Astrocyte (in vitro differentiated cells and primary cell): ENCODE measurements at places on chromosomes 7 and 10. TPM values are rescaled to one million over a fixed set of nuclear protein-coding genes. Genes with fewer than 3 reads are reported as not detected.
A peak's percentile ranks its signal among the peaks of the same experiment; 100 is the strongest.

DNA sequence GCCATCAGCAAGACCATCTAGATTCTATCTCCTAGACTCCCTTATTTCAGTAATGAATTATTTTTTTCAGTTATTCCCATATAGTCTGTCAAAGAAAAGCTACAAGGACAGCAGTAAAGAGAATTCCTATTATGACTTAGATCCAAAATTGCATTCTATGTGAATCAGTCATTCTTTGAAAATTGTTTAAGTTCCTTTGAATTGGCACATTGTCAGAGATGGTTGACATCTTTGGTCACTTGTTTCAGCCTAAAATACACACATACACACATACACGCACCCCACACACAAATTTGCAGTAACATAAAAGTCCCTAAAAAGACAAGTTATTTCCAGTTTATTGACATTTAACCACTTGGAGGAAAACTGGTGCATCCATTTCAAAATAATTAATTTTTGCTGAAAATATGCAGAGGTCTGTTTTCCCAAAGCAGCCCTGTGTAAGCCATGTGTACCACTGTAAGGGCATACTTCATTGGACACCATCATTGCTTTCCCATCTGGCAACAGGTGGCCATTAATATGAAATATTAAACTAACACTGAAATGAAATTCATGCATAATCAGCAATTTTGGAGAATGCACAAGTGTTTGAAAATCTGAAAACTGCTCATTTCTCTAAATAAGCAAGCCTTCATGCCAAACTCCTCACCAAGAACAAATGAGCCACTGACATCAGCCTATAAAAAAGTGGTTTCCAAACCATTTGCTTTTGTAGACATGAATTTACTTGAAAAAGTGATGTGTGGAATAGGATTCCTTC is 121.7 kb upstream of the COL1A2 start:
- no peaks in the 10 kb centered on the region for H3K36me3 ChIP-seq
- no peak overlapping the region for H3K4me3 ChIP-seq
- peak; percentile 12 for DNase-seq
- no peak overlapping the region for H3K27ac ChIP-seq
- H3K27me3 ChIP-seq, result no peaks in the 10 kb centered on the region

DNA sequence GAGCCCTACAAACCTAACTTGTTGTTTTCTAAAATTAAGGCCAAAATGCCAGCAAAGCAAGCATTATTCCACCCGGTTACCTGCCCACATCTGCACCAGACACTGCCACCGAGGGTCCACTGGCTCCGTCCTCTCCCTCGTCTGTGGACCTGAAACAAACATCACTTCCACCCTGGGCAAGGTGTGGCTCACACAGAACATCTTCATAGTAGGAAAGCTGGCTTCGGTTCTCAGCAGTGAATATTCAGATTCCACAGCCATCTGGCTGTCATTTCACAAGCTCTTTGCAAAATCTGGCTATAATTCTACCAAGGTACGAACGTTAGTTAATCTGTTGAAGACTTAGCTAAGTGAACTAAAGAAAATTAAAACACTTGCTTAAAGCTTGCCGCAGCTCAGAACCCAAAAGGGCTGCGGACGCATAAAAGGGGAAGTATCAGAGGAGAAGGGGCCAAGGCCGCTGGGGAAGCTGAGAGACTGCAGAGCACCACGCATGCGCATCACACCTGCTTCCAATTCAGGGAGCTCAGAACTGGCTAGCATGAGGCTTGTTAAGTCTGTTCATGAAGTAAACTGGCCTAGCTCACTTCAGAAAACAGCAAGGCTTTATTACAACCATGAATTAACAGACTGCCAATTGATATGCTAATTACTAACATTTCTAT is 46.1 kb downstream of the PTPRN2 start:
- DNase-seq, result no peak
- no peaks in the 10 kb centered on the region for H3K4me1 ChIP-seq
- no peaks in the 10 kb centered on the region for H3K27me3 ChIP-seq
- no peaks in the 10 kb centered on the region for H3K36me3 ChIP-seq
- H3K27ac ChIP-seq, result no peak overlapping the region

DNA sequence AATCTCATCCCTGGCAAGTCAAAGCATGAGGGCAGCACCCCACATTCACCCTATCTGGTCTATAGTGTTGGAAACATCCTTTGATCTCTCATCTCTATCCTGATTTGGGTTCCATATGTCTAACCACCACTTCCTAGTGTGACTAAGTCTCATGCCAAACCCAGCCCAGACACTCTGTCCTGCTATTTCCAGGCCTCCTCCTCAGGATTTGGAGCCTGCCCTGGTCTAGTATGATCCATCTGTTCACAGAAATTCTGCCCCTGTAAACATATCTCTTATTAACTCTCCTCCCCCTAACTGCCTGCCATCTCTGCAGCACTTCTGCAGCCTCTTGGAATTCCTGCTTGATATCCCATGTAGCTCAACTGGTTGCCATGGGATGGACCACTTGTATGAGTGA is 320.9 kb upstream of the IMMP2L start:
- no peaks in the 10 kb centered on the region for H3K36me3 ChIP-seq
- no peak overlapping the region for H3K27ac ChIP-seq
- no peak for DNase-seq
- no peak overlapping the region for H3K4me3 ChIP-seq

- DNase-seq, result no peak
- H3K4me3 ChIP-seq, result no peak overlapping the region
- no peaks in the 10 kb centered on the region for H3K4me1 ChIP-seq
- H3K27ac ChIP-seq, result no peak overlapping the region
- H3K36me3 ChIP-seq, result no peaks in the 10 kb centered on the region
- H3K27me3 ChIP-seq, result no peaks in the 10 kb centered on the region
Observed at GRCh38 chr7:109532262-109532992, 962.8 kb downstream of the DNAJB9 start.

DNA sequence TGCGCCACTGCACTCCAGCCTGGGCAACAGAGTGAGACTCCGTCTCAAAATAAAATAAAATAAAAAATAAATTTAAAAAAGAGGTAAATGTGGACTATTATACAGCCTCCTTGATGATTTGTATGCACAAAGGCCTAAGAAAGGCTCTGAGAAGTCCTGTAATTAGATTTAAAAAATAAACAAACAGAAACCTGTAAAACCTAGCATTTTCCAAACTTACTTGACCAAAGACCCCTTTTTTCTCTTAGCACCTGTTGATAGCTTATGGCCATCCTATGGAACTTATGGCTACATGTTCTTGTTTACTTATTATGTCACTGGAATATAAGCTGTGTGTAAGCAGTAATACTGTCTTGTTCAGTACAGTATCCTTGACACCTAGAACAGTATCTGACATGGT is 5.7 kb downstream of the DNAJC2 start:
- H3K36me3 ChIP-seq, result peaks cover 27% of the 10 kb centered on the region

GRCh38 chr10:20760460-20760859 is 136.7 kb downstream of the NEBL start:
- no peak for DNase-seq
- H3K4me1 ChIP-seq, result no peaks in the 10 kb centered on the region
- H3K36me3 ChIP-seq, result no peaks in the 10 kb centered on the region
- no peaks in the 10 kb centered on the region for H3K27me3 ChIP-seq
- H3K27ac ChIP-seq, result no peak overlapping the region
- H3K4me3 ChIP-seq, result no peak overlapping the region

GRCh38 chr7:45623740-45624391 is 49.7 kb downstream of the ADCY1 start:
- no peak overlapping the region for H3K27ac ChIP-seq
- no peaks in the 10 kb centered on the region for H3K27me3 ChIP-seq
- H3K4me1 ChIP-seq, result no peaks in the 10 kb centered on the region
- H3K4me3 ChIP-seq, result no peak overlapping the region
- no peaks in the 10 kb centered on the region for H3K36me3 ChIP-seq

- no peaks in the 10 kb centered on the region for H3K36me3 ChIP-seq
- H3K4me3 ChIP-seq, result no peak overlapping the region
- no peaks in the 10 kb centered on the region for H3K27me3 ChIP-seq
- no peak for DNase-seq
- no peak overlapping the region for H3K27ac ChIP-seq
- H3K4me1 ChIP-seq, result no peaks in the 10 kb centered on the region
Observed at GRCh38 chr10:64113375-64113774, 592.2 kb downstream of the REEP3 start.

- no peak overlapping the region for H3K27ac ChIP-seq
- no peaks in the 10 kb centered on the region for H3K27me3 ChIP-seq
- no peak for DNase-seq
- no peaks in the 10 kb centered on the region for H3K4me1 ChIP-seq
- H3K4me3 ChIP-seq, result no peak overlapping the region
- H3K36me3 ChIP-seq, result no peaks in the 10 kb centered on the region
Observed at GRCh38 chr10:46216836-46217751, 69.7 kb upstream of the ANTXRL start.

DNA sequence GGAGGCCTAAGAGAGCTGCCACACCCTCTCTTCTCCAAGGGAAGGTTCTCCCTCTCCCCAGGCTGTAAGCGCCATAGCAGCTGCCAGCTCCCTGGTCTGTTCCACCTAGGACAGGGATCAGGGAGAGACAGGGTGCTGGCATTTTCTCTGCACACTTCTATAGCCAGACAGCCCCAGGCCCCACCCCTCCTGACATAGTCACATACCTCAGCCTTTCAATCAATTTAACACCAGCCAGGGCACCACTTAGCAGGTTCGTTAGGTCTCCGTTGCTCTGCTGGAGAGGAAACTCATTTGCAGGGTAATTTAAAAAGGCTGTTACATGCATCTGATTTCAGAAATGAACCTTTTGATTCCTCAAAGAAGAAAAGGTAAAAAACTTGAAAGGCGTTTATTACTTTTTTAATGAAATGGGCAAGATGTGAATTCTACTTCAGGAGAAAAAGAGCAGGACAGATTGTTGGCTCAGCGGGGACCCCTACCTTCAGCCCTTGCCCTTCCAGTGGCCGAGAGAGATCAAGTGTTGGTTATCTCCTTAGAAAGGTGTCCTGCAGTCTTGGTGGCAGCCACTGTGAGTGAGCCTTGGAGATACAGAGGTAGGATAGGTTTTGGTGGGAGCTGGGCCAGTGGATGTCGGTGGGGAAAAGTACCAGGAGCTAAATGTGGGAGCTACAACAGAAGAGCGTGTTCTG is 180.5 kb upstream of the GALNT17 start:
- H3K27ac ChIP-seq, result no peak overlapping the region
- no peaks in the 10 kb centered on the region for H3K4me1 ChIP-seq
- H3K36me3 ChIP-seq, result no peaks in the 10 kb centered on the region
- no peak for DNase-seq
- H3K4me3 ChIP-seq, result no peak overlapping the region
- H3K27me3 ChIP-seq, result no peaks in the 10 kb centered on the region

- no peak overlapping the region for H3K27ac ChIP-seq
- H3K4me3 ChIP-seq, result no peak overlapping the region
- H3K27me3 ChIP-seq, result no peaks in the 10 kb centered on the region
- H3K36me3 ChIP-seq, result no peaks in the 10 kb centered on the region
Observed at GRCh38 chr10:88458209-88458608, 124.9 kb downstream of the RNLS start.

- H3K4me3 ChIP-seq, result peak overlapping the region; percentile 22
- H3K27me3 ChIP-seq, result no peaks in the 10 kb centered on the region
- H3K4me1 ChIP-seq, result peaks cover 20% of the 10 kb centered on the region
- no peaks in the 10 kb centered on the region for H3K36me3 ChIP-seq
- H3K27ac ChIP-seq, result peak overlapping the region; percentile 46
- peak; percentile 94 for DNase-seq
Observed at GRCh38 chr10:17835688-17836087, 26.5 kb downstream of the MRC1 start.

DNA sequence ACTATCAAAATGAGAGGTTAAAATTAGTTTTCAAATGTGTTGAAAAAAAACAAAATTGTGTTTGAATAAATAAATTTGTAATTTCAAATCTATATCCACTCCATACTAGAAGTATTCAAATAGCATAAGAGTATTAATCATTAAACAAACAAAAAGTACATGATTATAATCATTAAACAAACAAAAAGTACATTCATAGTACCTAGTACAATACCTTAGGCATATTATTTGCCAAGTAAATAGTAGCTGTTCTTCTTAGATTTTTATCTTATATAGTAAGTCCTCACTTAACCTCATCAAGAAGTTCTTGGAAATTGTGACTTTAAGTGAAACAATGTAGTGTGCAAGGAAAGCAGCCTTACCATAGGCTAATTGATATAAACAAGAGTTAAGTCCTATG is 349.3 kb upstream of the VWC2 start:
- H3K36me3 ChIP-seq, result no peaks in the 10 kb centered on the region
- H3K27me3 ChIP-seq, result no peaks in the 10 kb centered on the region
- no peak overlapping the region for H3K4me3 ChIP-seq
- no peaks in the 10 kb centered on the region for H3K4me1 ChIP-seq
- no peak for DNase-seq
- no peak overlapping the region for H3K27ac ChIP-seq

- H3K4me1 ChIP-seq, result no peaks in the 10 kb centered on the region
- H3K36me3 ChIP-seq, result no peaks in the 10 kb centered on the region
- DNase-seq, result no peak
- H3K27me3 ChIP-seq, result no peaks in the 10 kb centered on the region
- no peak overlapping the region for H3K4me3 ChIP-seq
- no peak overlapping the region for H3K27ac ChIP-seq
Observed at GRCh38 chr7:39808796-39809481, 141.1 kb upstream of the CDK13 start.

DNA sequence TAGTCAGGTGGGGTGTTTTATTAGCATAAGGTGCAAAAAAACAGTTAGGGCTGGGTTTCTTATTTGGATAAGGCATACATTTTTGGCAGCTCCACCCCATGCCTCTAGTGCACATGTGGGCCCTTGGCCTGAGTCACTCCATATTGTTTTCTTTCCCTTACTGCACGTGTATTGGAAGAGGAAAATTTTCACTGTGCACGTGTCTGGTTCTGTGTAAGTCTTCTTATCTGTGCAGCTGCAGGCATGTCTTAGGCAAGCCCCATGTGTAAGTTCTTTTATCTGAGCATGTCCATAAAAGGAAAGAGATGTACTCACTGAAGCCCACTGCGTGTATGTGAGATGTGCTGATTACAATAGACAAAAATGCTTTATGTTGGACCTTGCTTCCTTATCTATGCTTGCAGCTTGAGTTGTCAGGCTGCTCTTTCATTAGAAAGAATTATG is 540.3 kb upstream of the IGFBP3 start:
- DNase-seq, result peak; percentile 49
- peaks cover 4% of the 10 kb centered on the region for H3K4me1 ChIP-seq
- no peaks in the 10 kb centered on the region for H3K27me3 ChIP-seq
- H3K4me3 ChIP-seq, result no peak overlapping the region

DNA sequence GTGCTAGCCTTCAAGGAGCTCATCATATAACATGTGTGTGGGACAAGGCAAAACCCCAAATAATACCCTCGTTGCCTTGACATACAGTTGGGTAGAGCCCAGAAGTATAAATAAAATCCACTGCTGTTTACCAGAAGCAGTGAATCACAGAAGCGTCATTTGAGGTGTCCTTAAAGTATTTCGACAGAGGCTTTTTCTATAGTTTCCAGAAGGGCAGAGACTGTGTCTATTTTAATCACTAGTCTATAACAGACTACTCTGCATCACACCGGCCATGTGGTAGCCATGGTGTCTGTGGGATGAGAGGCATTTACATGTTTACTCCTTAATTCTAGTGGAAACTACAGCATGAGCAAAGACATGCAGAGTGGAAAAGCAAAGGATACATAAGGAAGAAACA is 131.3 kb downstream of the CTTNBP2 start:
- no peak overlapping the region for H3K27ac ChIP-seq
- H3K4me3 ChIP-seq, result no peak overlapping the region
- H3K36me3 ChIP-seq, result no peaks in the 10 kb centered on the region
- no peak for DNase-seq
- H3K27me3 ChIP-seq, result no peaks in the 10 kb centered on the region
- H3K4me1 ChIP-seq, result no peaks in the 10 kb centered on the region

The COBL gene
- 3.6 and 6.4 TPM in 2 replicates for total RNA-seq

The TCAF2 gene
- 1.9 and 2.0 TPM in 2 replicates for total RNA-seq

The VPS50 gene
- 19.0 and 19.8 TPM in 2 replicates for total RNA-seq

The HEPACAM2 gene
- total RNA-seq, result not detected in 2 replicates

The CHN2 gene
- 2.5 and 3.6 TPM in 2 replicates for total RNA-seq

The CNPY1 gene
- total RNA-seq, result not detected in 2 replicates

The OR9A2 gene
- total RNA-seq, result not detected in 2 replicates
